Astrocyte (in vitro differentiated cells and primary cell): ENCODE measurements at places on chromosomes 16 and 17.

DNA sequence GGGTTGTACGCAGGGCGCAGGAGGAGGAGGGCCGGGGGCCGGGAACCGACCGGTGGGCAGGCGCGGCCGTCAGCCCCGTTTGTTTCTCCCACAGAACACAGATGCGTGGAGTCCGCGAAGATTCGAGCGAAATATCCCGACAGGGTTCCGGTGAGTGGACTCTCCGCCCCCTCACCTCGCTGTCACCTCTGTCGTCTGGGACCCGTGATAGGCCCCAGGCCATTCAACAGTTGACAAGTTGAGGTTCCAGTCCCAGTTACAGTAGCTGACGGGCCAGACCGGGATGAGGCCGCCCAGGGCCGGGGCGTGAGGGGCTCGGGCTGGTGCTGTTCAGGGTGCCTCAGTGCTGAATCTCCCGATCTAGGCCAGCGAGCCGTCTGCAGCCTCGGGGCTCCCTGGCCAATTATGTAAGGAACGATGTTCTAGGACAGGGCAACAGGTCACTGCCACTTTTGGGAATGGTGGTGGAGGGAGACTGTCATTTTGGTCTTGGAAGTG, 628 bp downstream of the GABARAPL2 start:
- no peak for DNase-seq

DNA sequence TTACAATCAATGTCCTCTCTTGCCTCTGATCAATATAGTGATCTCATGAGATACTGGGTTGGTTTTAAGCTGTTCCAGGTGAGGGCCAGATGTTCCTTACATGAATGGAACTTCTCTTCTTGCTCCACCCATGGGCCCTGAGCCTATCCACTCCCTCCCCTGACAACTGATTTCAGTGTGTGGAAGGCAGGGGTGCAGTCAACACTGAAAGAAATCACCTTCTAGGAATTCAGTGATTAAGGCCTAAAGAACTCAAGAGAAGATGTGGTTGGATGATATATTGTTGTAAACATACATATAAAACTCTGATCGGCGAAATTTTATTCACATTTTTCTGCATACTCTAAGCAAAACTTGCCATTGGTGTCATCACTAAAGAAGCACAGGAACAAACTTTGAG, 6.7 kb upstream of the GOSR2 start:
- DNase-seq: peak; percentile 21

- DNase-seq: no peak
Measured at GRCh38 chr16:53433930-53434376, 318 bp upstream of the RBL2 start.

GRCh38 chr16:49750341-49751000, 105.4 kb downstream of the ZNF423 start:
- peak; percentile 37 for DNase-seq

DNA sequence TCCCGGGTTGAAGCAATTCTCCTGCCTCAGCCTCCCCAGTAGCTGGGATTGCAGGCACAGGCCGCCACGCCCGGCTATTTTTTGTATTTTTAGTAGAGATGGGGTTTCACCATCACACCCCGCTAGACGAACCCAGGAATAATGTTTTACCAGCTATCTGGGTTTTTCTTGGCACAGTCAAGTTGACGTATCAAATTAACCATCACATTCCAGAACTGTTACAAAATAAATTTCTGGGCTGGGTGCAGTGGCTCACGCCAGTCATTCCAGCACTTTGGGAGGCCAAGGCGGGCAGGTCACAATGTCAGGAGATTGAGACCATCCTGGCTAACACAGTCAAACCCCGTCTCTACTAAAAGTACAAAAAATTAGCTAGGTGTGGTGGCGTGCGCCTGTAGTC, 501.2 kb downstream of the SHISA9 start:
- peak; percentile 0 for DNase-seq

DNA sequence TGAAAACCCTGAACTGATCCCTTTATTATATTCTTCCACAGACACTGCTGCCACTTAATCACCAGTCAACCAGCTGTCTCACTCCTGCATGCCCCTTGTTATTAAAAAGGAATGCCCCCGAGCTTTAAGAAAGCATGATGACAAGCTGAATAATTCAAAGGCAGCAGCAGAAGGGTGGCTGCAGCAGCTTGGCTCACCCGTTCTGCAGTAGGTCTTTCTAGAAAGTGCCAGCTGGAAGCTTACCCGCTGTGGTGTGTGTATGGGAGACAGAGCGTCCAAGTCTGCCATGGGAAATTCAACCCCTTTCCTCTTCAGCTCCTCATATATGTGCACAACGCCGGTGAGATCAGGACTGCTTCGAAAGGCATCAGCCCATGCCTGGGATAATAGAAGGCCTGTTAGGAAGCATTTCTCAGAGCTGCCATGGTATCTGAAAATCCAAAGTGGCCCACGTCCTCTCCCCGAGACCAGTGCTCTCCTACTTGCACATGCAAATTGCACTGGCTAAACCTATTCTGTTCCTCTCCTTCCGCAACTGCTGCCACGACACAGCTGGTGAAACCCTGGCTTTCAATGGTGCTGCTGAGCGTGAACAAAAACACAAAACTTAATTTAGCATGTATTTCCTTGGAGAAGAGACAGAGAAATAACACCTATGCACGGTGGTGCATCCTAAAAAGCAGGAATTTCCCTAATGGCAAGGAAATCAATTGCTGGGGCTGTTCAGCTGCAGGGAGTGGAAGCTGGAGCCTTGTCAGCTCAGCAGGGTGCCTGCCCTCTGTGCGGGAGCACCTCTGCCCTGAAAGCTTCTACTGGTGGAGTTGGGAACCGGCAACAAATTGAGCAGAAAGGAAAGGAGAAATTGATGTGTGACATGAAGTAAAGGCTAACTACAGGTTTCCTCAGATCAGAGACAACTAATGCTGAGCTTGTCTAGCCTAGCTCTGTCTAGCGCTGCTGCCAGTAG, 47.9 kb upstream of the SREBF1 start:
- DNase-seq: no peak

GRCh38 chr16:11976850-11977375, 379 bp downstream of the SNX29 start:
- DNase-seq: no peak

DNA sequence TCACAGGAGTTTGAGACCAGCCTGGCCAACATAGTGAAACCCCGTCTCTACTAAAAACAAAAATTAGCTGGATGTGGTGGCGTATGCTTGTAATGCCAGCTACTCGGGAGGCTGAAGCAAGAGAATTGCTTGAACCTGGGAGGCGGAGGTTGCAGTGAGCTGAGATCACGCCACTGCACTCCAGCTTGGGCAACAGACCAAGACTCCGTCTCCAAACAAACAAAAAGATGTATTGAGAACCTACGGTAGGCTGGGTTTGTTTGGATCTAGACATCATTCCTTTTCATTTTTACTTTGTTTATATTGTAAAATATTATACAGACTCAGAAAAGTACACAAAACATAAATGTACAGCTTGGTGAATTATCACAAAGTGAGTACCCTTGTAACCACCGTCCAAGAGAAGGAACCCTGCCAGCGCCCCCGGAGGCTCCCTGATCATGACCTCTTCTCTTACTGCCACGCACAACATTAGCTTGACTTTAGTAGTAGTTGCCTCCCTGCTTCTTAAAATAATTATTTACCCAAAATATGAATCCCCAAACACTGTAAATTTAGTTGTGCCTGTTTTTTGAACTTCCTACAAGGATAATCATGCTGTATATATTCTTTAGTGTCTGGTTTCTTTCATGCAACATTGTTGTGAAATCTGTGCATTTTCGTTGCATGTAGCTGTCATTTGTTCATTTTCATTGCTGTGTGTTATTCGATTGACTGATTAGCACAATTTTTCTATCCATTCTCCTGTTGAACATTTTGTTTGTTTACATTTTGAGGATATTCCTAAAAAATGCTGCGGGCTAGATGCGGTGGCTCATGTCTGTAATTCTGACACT, 56.5 kb downstream of the KSR1 start:
- no peak for DNase-seq

DNA sequence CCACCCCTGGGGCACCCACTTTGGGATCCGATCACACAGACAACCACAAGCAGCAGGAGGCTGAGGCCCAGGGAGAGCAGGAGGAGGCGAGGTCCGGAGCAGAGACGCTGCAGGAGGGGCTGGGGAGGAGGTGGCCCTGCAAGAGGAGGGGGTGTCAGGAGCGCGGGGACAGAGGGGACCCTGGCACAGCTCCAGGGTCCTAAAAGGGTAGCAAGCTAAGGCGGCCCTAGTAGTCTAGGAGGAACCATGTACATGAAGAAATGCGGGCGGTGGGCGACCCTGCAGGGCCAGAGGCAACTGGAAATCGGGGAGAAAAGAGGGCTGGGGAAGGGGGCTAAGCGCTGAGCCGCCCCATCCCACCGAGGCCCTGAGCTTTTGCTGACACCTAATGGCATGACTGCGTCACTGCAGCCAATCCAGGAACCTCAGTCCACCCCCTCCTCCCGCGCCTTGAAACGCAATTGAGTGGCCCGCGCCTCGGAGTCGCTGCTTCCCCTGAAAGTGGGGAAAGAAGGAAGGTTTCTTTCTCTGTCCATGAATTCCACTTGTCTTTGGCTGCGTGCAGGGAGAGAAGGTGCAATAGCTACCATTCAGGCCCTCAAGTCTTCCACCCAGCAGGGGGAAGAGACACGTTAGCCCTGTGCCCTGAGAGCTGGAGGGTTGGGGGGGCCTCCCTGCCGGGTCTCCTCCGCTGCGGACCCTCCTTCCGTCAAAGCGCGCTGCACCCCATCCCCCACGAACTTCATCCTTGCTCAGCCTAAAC, 1.8 kb downstream of the ASGR1 start:
- DNase-seq: peak; percentile 41

DNA sequence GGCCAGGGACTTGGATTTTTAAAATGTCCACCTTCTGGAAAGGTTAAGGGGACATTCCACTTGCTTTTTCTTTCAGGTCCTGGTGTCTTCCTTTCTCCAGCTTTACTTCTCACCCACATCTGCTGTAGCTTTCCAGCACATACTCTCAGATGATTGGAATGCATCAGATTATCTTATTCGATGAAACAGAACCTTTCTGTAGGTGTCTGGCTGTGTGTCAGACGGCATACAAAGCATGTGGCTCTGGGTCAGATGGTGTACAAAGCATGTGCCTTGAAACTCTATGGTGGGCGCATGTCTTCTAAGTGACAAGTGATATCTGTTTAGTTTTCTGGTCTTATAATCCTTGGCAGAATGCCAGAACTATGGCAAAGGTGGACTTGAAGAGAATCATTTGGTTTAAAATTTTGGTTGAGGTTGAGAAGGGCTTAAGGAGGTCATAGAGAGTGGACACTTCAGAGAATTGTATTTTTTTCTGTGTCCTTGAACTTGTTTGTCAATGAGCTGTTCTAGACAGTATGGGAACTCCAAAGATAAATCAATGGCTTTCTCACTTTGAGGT, 125.3 kb downstream of the FTO start:
- peak; percentile 66 for DNase-seq

DNA sequence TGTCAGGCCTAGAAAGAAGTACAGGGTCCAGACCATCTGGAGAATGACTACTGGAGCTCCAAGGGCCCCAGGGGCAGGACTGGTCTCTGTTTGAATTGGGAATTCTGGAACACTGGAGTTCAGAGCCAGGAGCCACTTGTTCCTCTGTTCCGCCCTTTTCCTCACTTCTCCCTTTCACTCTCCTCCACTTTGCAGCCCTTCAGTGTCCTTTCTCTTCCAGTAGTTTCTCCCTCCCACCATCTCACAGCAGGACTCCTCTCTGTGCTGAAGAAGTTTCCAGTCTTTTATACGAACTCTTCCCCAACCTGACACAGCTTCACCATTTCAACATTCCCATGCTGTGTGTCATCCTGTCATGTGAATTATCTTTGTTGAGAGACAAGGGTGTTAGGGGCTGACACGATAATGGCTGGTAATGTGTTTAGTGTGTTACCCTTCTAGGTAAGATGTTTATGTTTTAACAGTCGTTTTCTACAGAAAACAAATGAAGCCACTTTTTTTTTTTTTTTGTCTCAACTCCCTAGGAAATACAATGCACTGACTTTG, 180.3 kb upstream of the MYOCD start:
- peak; percentile 3 for DNase-seq

DNA sequence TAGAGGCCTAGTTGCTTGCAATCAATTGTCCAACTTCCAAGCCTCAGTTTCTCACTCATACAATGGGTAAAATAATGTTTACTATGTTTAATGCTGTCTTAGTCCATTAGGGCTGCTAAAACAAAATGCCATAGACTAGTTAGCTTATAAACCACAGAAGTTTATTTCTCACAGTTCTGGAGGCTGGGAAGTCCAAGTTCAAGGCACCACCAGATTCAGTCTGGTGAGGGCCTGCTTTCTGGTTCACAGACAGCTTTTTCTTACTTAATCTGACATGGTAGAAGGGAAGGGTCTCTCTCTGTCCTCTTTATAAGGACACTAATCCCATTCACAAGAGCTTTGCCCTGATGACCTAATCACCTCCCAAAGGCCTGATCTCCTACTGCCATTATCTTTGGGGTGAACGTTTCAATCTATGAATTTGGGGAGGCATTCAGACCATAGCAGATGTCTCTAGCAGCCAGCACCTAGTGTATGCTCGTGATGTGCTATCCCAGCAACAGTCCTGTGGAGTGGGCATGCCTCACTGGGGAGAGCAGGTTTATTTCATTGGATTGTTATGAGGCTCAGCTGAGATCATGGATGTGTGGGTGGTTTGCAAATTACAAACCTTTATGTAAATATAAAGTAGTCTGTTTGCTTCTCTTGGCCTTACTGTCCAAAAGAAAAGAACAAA, 25.2 kb downstream of the YPEL2 start:
- peak; percentile 65 for DNase-seq

- peak; percentile 64 for DNase-seq
Measured at GRCh38 chr17:8857919-8858318, 9.6 kb downstream of the PIK3R6 start.

- DNase-seq: no peak
Measured at GRCh38 chr17:48439875-48440505, 10.0 kb upstream of the SKAP1 start.

GRCh38 chr17:20128036-20128667, 119.0 kb downstream of the SPECC1 start:
- DNase-seq: peak; percentile 4
